ENCODE measurements at places on chromosomes 3 and 15.
A peak's percentile ranks its signal among the peaks of the same experiment; 100 is the strongest.

GRCh38 chr3:29764041-29764440 lies 483.2 kb downstream of the RBMS3 start:
- DNase-seq, result no peak

GRCh38 chr3:145798007-145798406 lies 363.0 kb downstream of the PLOD2 start:
- no peak for DNase-seq

- no peak for DNase-seq
Observed at GRCh38 chr15:62087671-62088352, 21.0 kb downstream of the C2CD4A start.

DNA sequence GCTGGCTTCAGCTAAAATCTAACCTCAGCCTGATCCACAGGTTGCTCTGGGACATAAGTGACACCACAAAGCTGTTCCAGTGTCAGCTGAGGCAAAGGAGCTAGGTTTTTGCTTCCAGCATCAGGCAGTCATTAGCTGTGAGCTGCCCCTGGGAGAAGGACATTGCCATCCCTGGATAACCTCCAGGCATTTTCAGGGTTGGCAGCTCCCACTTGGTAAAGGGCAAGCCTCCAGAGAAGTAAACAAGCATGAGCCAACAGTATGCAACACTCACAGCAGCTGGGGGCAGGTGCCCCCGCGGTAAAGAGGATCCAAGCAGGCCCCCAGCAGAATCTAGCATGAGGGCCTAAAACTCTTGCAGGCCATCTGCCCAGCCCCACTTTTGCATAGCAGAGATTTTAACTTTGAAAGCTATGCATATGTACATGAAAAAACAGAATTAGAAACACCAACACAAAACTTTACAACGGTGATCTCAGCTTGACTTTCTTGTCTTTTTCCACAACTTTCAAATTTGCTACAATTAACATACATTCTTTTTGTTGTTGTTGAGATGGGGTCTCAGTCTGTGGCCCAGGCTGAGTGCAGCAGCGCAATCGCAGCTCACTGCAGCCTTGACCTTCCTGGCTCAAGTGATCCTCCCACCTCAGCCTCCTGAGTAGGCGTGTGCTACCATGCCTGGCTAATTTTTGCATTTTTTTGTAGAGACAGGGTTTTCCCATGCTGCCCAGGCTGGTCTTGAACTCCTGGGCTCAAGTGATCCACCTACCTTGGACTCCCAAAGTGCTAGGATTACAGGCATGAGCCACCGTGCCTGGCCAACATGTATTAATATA lies 83.8 kb upstream of the TPM1 start:
- no peak for DNase-seq

GRCh38 chr3:183844606-183845005 lies 19.2 kb upstream of the MAP6D1 start:
- DNase-seq, result no peak

DNA sequence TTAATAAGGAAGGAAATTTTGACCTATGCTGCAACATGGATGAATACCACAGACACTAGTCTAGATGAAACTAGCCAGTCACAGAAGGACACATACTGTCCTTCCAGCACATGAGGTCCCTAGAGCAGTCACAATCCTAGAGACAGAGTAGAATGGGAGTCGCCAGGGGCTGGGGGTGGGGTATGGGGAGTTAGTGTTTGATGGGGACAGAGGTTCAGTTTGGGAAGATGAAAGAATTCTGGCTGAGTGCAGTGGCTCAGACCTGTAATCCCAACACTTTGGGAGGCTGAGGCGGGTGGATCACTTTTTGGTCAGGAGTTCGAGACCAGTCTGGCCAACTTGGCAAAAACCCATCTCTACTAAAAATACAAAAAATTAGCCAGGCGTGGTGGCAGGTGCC lies 99.2 kb downstream of the TPRA1 start:
- DNase-seq, result no peak

- no peak for DNase-seq
Observed at GRCh38 chr3:99974989-99975388, 139.3 kb downstream of the FILIP1L start.

- DNase-seq, result no peak
Observed at GRCh38 chr15:88075102-88075501, 181.4 kb downstream of the NTRK3 start.

DNA sequence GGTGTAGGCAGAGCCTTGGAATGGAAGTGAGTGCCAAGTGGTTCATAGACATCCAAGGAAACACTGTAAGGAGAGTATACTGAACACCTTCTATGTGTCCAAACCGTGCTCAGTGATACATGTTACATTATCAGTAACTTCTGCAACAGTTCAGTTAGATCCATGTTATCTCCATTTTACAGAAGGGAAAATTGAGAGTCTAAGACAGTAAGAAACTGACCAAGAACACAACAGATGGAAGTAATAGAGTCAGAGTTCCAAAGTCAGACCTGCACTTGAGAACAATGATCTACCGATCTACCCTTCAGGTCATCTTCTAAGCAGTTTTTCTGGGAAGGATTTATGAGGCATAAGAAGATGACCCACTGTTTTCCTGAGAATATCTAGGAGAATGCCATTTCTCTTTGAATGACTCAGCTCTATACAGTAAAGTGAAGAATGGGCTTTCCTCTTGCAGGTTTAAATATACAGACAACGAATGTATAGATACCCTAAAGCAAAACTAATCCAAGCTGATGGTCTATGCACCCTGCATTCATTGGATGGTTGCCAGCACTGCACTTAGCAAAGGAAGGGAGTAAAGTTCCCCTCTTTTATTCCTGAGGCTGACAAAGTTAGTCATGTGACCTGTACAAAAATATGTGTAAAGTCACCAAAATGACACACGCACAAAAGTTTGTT lies 604.1 kb upstream of the MDFIC2 start:
- no peak for DNase-seq

DNA sequence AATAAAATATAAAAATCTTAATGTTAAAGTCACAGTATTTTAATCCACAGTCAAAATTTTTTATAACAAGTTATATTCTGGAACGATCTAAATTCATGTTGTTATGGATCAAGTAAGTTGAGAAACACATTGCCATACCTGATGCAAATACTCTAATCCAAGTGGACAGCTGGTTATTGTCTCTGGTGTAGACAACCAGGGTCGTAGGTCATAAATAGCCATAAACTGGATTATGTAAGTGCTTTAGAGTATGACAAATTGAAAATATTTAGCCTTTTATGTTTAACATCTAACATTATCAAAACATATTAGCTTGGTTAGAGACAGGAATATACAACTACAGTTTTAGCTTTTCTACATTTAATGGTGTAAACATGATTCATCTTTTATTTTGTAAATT lies 53.0 kb downstream of the PLSCR2 start:
- DNase-seq, result no peak

DNA sequence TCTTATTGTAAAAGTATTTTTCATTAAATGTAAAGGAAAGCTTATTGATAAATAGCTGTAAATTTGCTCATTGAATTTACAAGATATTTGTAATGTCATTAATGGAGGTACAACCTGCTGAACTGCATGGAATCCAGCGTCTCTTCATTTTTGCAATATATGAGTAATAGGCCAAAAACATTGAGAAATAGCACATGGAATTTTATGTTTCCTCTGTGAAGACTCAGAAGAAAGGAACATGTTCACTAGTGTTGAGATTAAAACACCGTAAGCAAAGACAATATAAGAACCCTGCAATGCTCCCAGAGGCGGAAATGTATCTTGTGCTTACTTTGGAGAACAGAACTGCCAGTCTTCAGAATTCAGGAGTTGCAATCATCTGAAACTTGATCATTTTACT lies 167.6 kb downstream of the ALDH1A2 start:
- no peak for DNase-seq

- DNase-seq, result no peak
Observed at GRCh38 chr3:43902415-43902814, 211.7 kb downstream of the ABHD5 start.

DNA sequence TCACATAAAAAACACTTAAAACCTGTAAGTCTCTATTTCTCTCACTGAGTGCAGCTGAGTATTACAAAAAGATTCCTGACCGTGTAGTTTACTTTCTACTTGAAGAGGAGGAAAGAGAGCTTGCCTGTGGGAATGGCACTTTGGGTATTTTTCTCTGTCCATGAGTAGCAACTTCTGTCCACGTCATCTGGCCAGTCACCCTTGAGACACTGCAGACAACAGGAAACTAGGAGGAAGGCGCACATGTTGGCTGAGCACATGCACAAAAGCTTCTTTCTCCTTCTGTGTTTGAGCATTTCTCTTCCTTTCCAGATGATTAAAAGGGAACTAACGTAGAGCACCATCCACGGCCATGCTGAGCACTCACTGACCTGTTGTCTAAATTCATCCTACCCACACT lies 19.7 kb downstream of the STARD5 start:
- DNase-seq, result no peak

- no peak for DNase-seq
Observed at GRCh38 chr15:87713475-87713879, 543.1 kb downstream of the NTRK3 start.

DNA sequence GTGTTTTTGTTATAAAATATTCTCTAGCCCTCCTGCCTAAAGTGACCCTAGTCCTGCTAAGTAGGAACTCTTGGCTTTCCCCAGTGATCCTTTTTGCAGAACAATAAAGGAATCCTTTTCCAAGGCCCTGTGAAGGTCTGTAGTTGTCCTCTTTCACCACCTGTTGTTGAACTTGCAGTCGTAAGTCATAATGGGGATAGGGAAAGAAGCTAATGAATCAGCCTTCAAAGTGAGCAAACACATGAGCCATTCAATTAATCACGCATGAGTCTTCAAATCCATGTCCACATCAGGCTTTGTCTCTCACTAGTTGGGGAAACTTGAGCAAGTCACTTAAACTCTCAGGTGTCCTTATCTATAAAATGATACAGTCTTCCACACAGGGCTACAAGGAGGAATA lies 27.6 kb downstream of the ZNF860 start:
- DNase-seq, result no peak

- no peak for DNase-seq
Observed at GRCh38 chr3:72698154-72698917, 149.9 kb downstream of the SHQ1 start.

GRCh38 chr3:52385157-52385556 lies 59.7 kb downstream of the SEMA3G start:
- no peak for DNase-seq

- DNase-seq, result peak; percentile 46
Observed at GRCh38 chr3:112111785-112112402, 21.2 kb downstream of the GCSAM start.

- DNase-seq, result no peak
Observed at GRCh38 chr3:149612456-149612855, 45.4 kb downstream of the WWTR1 start.

- no peak for DNase-seq
Observed at GRCh38 chr3:171049861-171050444, 23.4 kb upstream of the SLC2A2 start.

DNA sequence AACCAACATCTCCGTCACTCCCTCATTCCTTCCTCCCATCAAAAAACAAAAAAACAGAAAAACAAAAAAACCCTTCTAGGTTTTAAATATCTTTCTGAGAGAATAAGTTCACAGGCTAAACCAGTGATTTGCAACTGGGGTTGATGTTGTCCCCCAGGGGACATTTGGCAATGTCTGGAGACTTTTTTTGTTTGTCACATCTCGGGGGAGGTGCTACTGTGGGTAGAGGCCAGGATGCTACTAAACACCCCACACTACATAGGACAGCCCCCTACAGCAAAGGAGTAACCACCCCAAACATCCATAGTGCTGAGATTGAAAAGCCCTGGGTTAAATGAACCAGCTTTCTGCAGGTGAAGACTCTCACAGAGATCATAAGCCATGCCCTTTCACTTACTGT lies 17.0 kb upstream of the PROK2 start:
- no peak for DNase-seq

Measured in activated T-cell treated with anti-CD3 and anti-CD28 coated beads for 24 hours (primary cell).